ENCODE measurements at places on chromosomes 6 and 20.

- no peak for DNase-seq
Observed at GRCh38 chr6:16840725-16841124, 79.5 kb upstream of the ATXN1 start.

- DNase-seq: no peak
Observed at GRCh38 chr6:35413911-35414310, 38.2 kb upstream of the FANCE start.

GRCh38 chr6:14706378-14706929 lies 539.4 kb upstream of the JARID2 start:
- DNase-seq: peak; percentile 99

DNA sequence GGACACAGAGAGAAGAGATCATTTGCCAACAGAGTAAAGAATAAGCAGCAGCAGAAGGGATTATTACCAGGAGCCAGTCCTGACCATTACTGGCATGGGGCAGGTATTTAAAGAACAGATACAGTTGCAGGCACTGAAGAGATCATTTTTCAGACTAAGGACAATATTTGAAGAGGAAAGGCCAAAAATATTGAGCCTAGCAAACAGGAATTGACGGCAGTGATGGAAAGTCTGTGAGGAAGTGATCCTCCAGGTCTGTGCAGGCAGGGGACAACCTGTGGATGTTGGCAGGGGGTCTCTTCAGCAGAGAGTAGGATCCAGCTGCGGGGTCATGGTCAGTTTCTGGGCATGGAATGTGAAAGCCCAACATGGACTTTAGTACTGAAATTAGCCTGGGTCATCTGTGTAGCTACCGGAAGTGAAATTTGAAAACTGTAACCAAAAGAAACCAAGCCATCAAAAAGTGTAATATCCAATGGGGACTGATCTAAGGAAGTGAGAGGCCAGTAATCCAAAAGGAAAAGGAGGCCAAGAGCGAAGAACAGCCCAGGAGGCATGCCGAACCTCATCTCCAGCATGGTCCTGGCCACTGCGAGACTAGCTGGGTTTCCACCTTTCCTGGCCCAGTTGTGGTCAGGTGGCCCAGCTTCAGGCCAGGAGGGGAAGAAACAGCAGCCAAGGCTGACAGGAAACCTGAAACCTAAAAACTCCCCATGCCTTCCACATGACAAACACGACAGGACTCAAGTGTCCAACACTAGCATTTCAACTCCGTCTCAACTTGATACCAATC lies 115.1 kb upstream of the TNFAIP3 start:
- no peak for DNase-seq

DNA sequence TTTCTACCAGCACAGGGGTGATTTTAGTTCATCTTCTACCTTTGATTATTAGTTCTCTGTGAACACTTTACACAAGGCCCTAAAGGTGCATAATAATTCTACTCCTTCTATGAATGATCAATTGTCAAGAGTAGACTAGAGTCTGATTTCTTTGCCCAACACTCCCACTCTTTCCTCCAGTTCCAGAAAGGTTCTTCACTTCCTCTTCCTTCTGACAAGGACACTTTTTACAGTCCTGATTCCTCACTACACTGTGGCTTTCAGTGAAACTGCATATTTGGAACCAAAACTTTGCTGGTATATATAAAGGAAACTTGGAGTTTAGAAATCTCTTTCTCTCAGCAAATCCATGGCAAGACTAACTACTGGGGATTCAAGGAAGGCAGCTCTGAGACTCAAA lies 10.6 kb upstream of the RSPO3 start:
- no peak for DNase-seq

DNA sequence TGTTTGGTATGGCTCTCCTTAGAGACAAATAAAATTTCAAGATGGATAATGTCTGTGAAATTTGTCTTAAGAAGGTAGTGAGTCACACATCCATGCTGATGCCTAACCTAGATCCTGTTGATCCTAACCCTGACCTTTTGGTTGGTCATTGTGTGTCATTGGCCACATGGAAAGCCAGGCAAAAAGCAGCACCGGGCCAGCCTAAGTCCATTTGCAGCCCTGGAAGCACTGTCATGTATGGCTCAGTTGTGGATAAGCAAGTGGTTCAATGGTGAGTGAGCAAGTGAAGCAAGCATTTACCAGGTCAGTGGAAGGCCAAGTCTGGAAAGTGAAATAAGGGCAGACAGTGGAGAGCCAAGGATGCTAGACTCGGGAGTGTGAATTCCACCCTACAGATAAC lies 12.1 kb upstream of the XRN2 start:
- peak; percentile 47 for DNase-seq
